Gastrocnemius medialis (tissue), 4 donors: ENCODE measurements at places on chromosomes 11 and 22.

GRCh38 chr11:107696140-107696539, 15.7 kb downstream of the SLN start:
- DNase-seq = no peak
- H3K27ac ChIP-seq = peak overlapping the region; percentile 71
- H3K4me3 ChIP-seq = no peak overlapping the region
- H3K36me3 ChIP-seq = no peaks in the 10 kb centered on the region
- peaks cover 17% of the 10 kb centered on the region for H3K4me1 ChIP-seq

- no peak for DNase-seq
- no peaks in the 10 kb centered on the region for H3K36me3 ChIP-seq
- no peak overlapping the region for H3K4me3 ChIP-seq
- H3K4me1 ChIP-seq = no peaks in the 10 kb centered on the region
- H3K27me3 ChIP-seq = no peaks in the 10 kb centered on the region
- H3K27ac ChIP-seq = no peak overlapping the region
Observed at GRCh38 chr22:45246060-45246985, 5.6 kb upstream of the KIAA0930 start.

- no peak overlapping the region for H3K4me3 ChIP-seq
- H3K27ac ChIP-seq = no peak overlapping the region
- H3K27me3 ChIP-seq = no peaks in the 10 kb centered on the region
Observed at GRCh38 chr11:121626980-121627379, 174.2 kb upstream of the SORL1-AS1 start.

- H3K4me1 ChIP-seq = no peaks in the 10 kb centered on the region
- no peaks in the 10 kb centered on the region for H3K36me3 ChIP-seq
- DNase-seq = no peak
- H3K27ac ChIP-seq = no peak overlapping the region
Observed at GRCh38 chr11:18780329-18780728, 11.3 kb downstream of the PTPN5 start.

DNA sequence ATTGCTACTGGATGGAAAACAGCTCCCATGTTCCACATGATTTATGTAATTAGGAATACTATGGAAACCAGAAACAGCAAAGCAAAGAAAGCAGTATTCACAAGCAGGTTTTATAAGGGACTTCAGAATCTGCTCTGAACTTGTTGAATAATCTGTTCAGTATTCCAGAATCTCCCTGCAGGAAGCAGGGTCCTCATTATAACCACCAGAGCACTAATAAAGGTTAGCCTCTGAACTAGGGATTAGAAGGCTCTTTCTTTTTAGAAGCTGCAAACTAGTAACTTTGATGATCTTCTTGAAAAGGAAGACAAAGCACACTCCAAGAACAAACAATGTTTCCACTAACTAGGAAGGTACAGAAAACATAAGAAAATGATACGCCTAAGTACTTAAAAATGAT, 125.8 kb downstream of the DCDC1 start:
- DNase-seq = no peak
- no peaks in the 10 kb centered on the region for H3K36me3 ChIP-seq
- no peaks in the 10 kb centered on the region for H3K27me3 ChIP-seq
- no peak overlapping the region for H3K4me3 ChIP-seq
- peaks cover 16% of the 10 kb centered on the region for H3K4me1 ChIP-seq
- no peak overlapping the region for H3K27ac ChIP-seq

DNA sequence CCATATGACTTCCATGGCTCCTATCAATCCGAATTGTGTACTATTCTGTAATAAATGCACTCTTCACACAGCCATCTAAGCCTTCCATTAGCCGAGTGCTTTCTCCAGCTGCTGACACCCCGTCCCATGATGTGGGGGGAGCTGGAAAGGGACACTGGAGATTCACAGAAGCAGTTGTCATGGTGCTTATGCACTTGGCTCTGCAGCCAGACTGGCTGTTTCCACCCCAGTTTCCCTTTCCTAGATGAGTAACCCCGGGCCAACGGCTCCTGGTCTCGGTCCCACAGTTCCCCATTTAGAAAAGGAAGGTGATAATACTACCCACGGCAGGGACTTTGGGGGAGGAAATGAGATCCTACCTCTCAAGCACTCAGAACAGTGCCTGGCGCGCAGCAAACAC, 244.9 kb upstream of the SYN3 start:
- no peaks in the 10 kb centered on the region for H3K27me3 ChIP-seq
- H3K4me3 ChIP-seq = no peak overlapping the region
- no peak overlapping the region for H3K27ac ChIP-seq
- H3K4me1 ChIP-seq = peaks cover 6% of the 10 kb centered on the region
- no peaks in the 10 kb centered on the region for H3K36me3 ChIP-seq
- DNase-seq = no peak
